ENCODE measurements at places on chromosomes 16 and 17. TPM values are rescaled to one million over a fixed set of nuclear protein-coding genes. Genes with fewer than 3 reads are reported as not detected.

KRTAP4-5 gene
- not detected for total RNA-seq

TTYH2 gene
- 1.1 TPM for total RNA-seq

MYH11 gene
- not detected for total RNA-seq

ATP5PD gene
- 202 TPM for total RNA-seq

ASB16 gene
- total RNA-seq = not detected

XPO6 gene
- total RNA-seq = 154 TPM

LLGL1 gene
- 36.8 TPM for total RNA-seq

ZNF19 gene
- total RNA-seq = 2.6 TPM

CDK12 gene
- total RNA-seq = 55.4 TPM

CCL22 gene
- not detected for total RNA-seq

HBM gene
- total RNA-seq = not detected

MYO15B gene
- total RNA-seq = 27.2 TPM

RRAD gene
- 0.22 TPM for total RNA-seq

TBX6 gene
- 0.60 TPM for total RNA-seq

ITGB4 gene
- 4.1 TPM for total RNA-seq

SHCBP1 gene
- 42.2 TPM for total RNA-seq

CCL4 gene
- total RNA-seq = not detected

HASPIN gene
- 11.8 TPM for total RNA-seq

SSH2 gene
- total RNA-seq = 52.1 TPM

SALL1 gene
- not detected for total RNA-seq

DHX40 gene
- 29.7 TPM for total RNA-seq

KRT31 gene
- total RNA-seq = not detected

MRM1 gene
- total RNA-seq = 5.2 TPM

TBC1D3L gene
- 4.6 TPM for total RNA-seq

ADAP2 gene
- 1.1 TPM for total RNA-seq

PRRT2 gene
- total RNA-seq = 3.3 TPM

LGALS9 gene
- total RNA-seq = 52.4 TPM

ITGAL gene
- not detected for total RNA-seq
